ENCODE measurements at places on chromosomes 2 and 18.
A peak's percentile ranks its signal among the peaks of the same experiment; 100 is the strongest.

DNA sequence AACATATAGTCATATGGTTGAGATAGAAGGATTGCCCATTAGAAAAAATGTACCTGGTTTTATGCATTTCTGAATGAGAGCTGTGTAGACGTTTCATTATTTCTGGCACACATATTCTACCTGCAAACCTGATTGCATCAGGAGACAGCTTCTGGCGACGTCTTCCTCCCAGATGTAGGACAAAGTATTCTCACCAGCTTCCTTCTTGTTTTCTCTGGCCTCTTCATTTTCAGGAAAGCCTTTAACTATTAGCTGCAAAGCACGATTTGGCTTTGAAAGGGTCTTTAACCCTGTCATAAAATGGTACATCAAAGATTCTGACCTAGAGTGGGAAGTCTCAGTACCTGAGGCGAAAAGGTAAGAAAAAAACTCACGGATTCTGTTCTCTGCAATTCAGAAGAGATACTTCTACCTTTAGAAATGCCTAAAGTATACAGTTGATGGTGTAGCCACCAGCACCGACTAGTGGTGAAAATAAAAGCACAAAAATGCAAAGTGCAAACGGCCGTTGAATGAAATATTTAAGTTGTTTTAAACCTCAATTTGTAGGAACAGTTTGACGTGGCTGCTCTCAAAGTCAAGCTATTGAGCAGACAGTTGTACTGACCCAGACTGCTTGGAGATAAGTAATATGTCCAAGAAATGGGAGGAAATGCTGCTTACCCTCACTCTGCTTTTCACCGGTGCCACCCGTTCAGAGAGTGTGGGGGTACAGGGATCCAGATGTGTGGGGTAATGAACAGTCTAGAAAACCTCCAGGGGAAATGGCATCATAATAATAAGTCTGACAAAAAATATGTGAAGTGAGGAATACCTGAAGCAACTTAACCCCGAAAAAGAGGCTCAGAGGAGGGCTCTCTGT, 20.2 kb downstream of the IL18RAP start:
- no peaks in the 10 kb centered on the region for H3K27me3 ChIP-seq
- H3K27ac ChIP-seq, result no peak overlapping the region
- no peaks in the 10 kb centered on the region for H3K36me3 ChIP-seq
- H3K4me3 ChIP-seq, result peak overlapping the region; percentile 68
- H3K4me1 ChIP-seq, result peaks cover 6% of the 10 kb centered on the region

DNA sequence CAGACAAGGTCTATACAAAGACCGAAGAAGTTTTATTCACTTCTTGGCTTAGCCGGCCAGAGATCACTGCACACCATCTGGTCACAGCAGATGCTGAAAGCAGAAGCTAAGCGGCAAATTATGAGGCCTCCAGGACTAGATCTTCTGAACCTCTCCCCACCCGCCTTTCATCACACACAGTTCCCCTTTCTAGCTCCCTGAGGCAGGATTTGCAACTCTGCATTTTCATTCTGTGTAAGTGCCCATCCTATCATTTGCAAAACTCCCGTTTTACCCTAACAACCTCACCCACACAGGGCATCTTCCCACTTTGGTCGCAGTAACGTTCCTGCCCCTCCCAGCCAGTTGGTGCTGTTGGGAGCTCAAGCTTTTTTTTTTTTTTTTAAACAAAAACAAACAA, 3.1 kb upstream of the MOB1A start:
- H3K27ac ChIP-seq, result peak overlapping the region; percentile 29
- H3K4me3 ChIP-seq, result no peak overlapping the region
- DNase-seq, result no peak
- H3K27me3 ChIP-seq, result no peaks in the 10 kb centered on the region

GRCh38 chr2:187644486-187644885, 90.3 kb upstream of the TFPI start:
- no peaks in the 10 kb centered on the region for H3K27me3 ChIP-seq
- no peak overlapping the region for H3K4me3 ChIP-seq
- H3K36me3 ChIP-seq, result no peaks in the 10 kb centered on the region
- no peaks in the 10 kb centered on the region for H3K4me1 ChIP-seq

DNA sequence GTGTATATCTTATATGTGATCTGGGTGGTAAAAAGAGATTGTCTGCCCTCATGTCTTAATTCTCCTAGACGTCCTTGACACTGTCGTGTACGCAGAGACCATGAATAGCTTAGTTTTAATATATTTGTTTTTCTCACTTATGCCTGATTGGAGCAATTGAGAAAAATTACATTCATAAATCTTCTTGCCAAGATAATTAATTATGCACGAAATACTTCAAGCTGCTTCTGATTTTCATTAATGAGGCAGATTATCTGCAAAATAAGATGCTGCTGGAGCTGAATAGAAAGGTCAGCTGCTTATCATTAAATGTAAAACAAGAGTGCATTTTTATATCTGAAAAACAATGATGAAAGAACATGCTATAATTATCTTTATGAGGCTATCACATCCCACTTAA, 95.9 kb downstream of the CCDC141 start:
- no peak for DNase-seq
- H3K4me3 ChIP-seq, result no peak overlapping the region
- H3K27me3 ChIP-seq, result peaks cover 4% of the 10 kb centered on the region
- H3K4me1 ChIP-seq, result no peaks in the 10 kb centered on the region

DNA sequence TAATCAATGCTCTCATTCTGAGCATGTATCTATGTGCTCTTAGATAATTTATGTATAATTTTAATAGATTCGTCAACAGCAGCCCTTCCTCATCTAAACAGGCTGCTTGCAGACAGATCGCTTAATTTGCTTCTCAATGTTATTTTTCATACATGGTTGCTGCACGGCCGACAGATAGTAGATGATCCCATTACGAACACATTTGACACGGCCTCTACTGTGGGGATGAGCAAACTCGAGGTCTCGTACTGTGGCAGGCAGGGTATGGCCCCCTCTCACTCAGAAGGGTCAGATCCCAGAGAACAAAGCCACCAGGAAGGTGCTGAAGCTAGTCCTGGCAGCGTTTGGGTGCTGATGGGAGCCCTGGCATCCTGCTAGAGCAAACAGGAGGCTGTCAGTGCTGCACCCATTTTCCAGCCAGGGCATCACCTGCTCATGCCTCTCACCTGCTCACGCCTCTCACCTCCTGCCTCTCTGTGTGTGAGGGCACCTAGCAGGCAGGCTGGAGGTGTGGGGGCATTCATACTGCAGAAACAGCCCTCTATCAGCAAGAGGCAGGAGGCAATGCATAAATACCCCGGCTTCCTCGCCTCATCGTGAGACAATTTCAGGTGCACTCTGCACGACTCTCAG, 80.0 kb downstream of the KLHL29 start:
- H3K4me3 ChIP-seq, result no peak overlapping the region
- no peak for DNase-seq
- H3K27me3 ChIP-seq, result peaks cover 58% of the 10 kb centered on the region
- H3K36me3 ChIP-seq, result peaks cover 11% of the 10 kb centered on the region
- H3K27ac ChIP-seq, result no peak overlapping the region

DNA sequence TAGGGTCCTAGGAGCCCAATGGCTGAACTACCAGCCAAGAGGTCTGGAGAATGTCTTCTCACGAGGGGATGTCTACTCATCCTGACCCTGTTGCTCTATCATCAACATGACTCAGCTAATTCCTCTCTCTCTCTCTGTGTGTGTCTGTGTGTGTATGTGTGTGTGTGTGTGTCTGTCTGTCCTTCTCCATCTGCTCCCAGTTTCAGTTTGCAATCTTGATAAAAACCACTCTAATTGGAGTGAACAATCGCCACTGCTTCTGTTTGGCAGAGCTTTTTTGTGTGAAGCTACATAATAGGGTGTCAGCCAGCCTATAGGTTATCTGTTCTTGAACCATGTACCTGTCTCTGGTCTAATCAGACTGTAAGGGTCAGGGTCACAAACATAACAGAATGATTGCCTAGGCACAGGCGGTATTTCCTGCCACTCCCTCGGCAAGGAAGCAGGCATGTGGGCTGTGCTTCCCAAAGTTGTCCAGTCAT, 219.8 kb downstream of the SH3BP4 start:
- H3K27me3 ChIP-seq, result peaks cover 38% of the 10 kb centered on the region
- DNase-seq, result no peak
- H3K36me3 ChIP-seq, result peaks cover 4% of the 10 kb centered on the region

- DNase-seq, result no peak
- H3K27me3 ChIP-seq, result no peaks in the 10 kb centered on the region
- H3K36me3 ChIP-seq, result no peaks in the 10 kb centered on the region
- no peak overlapping the region for H3K4me3 ChIP-seq
Measured at GRCh38 chr2:141611981-141612380, 518.8 kb downstream of the LRP1B start.

Data from T-helper 17 cell (primary cell).